ENCODE measurements at places on chromosomes 6 and 20.

DNA sequence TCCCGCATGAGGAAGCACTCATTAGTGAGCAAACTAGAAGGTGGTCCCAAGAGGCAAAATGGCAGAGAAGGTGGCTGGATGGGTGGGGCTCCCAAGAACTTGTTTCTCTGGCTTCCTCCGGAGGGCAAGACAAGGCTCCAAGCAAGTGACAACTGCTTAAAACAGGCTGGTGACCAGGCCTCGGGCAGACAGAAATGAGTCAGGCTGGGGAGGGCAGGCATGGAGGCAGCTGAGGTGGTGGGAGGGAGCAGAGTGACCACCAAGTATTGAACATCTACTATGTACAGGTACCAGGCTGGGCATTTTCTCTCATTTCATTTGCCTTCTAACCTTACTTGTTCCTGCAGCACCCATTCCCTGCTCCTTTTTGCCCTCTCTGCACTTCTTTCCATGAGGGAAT, 33.4 kb downstream of the TNXB start:
- no peak for DNase-seq

DNA sequence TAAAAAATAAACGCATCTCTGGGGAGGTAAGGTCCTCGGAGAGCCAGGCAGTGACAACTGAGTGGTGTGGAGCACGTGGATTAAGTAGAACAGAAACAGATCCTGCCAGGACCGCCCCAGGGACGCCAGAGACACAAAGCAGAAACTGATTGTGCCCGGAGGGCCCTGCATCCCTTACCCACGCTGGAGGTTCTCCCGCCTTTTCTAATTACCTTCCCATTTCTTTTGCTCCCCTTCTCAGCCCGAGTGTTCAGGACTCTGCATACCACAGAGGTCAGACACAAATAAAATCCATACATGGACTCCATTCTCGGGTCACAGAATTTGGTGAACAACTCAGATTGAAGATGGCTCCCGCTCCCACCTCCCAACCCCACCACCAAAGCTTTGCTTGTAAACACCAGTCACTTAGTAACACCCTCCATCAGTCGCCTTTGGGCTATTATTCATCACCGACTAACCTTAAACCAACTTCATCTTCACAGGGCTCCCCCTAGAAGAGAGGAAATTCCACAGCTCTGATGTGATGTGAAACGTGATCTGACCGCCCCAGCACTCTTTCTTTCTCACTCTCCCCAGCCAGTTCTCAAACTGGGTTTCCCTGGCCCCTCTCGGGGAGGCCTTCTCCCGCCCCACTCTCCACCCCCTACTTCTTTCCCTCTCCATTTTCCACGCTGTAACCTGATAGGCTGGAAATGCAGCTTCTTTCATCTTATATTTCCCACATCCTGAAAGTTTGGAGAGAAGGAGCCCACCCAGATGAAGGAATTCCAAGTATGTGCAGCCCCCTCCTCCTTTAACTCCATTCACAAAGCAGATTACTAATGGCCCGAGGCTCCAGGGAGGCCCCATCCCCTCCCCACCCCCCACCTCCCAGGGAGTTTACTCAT, 32.5 kb upstream of the PIM1 start:
- DNase-seq: peak; percentile 91

DNA sequence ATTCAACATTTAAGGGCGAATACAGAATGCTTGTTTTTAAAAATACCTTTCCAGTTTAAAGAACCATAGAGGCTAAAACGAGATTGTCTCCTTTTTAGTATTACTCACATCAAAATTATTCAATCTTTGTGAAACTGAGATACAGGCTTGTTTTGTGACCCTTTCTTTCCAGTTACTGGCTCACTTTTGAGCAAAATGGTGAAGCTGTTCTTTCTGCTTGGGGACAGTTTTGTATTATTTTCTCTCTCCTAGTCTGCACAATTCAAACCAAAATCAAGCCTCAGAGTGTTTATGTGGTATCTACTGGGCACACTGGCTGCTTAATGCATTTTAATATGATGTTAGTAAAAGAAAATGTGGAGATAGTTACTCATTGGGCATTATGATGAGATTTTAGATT, 36.5 kb downstream of the HIVEP1 start:
- DNase-seq: no peak

DNA sequence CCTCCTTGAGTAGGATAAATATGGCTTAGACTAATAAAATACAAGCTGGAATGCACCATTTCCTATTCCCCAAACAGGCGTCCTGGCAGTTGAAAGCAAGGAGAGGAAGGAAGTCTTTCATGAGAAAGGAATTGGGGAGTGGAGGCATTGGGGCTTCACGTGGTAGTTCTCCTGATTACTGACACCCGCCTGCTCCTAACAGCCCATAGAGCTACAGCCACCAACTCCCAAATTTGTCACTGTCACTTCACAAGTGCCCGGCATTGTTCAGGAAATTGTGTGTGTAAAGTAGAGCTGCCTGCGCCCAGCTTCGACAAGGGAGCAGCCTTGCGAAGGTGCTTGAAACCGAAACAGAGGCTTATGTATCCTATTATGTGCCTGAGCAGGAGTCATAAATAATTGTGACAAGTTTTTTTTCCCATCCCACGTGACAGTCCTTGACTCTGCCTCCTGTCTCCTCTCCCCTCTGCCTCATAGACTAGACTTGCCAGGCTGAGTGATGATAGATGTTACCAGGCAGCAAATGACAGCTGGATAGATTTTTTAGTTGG, 301.7 kb upstream of the ZFP64 start:
- DNase-seq: no peak

DNA sequence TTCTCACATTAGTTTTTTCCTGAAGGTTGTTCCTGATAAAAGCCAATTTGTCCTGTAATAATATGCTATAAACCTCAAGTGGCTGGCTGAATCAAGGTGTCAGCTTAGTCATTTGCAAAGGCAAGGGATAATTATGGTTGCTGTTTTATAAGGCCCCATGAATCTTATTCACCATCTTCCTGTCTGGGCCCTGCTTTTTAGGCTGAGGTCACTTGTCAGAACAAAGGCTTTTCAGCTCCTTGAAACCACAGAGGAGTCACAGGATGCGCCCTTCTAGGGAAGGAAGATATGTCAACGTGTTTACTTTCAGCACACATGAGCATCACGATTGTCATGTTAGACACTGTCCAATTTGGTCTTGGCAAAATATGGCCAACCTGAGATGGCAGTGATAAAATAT, 64.8 kb upstream of the NAA20 start:
- no peak for DNase-seq

DNA sequence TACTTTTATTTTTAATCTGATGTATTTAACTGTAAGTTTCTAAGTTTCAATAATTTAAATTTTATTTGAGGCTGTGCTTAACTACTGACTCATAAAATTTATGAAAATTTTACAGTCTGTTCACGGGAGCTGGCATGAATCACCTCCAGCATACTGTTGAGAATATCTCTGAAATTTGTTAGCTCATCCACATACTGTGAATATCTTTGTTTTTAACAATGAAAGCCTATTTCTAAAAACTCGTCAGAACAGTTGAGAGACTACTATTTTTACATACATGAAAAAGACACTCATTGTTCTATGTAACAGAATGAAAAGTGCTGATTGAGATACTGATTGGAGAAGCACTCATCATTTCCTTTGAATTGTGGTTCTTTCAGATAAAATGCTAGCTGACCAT, 749.3 kb downstream of the TENT5A start:
- no peak for DNase-seq

GRCh38 chr6:78436335-78436734, 431.0 kb upstream of the IRAK1BP1 start:
- DNase-seq: peak; percentile 34

- DNase-seq: no peak
Observed at GRCh38 chr6:5665173-5665572, 341.6 kb downstream of the NRN1 start.

GRCh38 chr6:47651505-47651944, 46.9 kb upstream of the ADGRF4 start:
- DNase-seq: peak; percentile 57
